ENCODE measurements at places on chromosomes 2 and 18. TPM values are rescaled to one million over a fixed set of nuclear protein-coding genes. Genes with fewer than 3 reads are reported as not detected.
A peak's percentile ranks its signal among the peaks of the same experiment; 100 is the strongest.

- no peaks in the 10 kb centered on the region for H3K36me3 ChIP-seq
- H3K4me3 ChIP-seq: no peak overlapping the region
These were observed 142.3 kb upstream of the ITGA6 start for GRCh38 chr2:172285010-172285621.

- no peak overlapping the region for H3K27ac ChIP-seq
- no peak for DNase-seq
- no peaks in the 10 kb centered on the region for H3K27me3 ChIP-seq
These were observed 147.4 kb upstream of the SIX2 start for GRCh38 chr2:45156605-45157004.

DNA sequence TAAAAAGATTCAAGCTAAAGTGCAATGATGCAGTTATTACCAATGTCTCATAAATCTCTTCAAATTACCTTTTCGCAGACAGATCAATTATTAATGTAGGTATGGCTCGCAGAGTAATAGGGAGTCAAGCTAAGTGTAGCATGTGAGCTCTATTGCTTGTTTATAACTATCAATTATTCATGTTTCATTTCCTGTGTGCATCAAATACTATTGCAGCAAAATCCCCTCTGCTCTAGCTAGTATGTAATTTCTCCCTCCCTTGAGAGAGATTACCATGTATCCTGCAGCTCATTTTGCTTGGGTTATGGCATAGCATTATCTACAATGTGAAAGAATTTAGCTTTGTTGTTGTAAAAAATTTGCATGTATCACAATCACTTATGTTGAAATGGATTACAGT lies 65.6 kb upstream of the SCN1A start:
- H3K36me3 ChIP-seq: no peaks in the 10 kb centered on the region
- H3K4me1 ChIP-seq: no peaks in the 10 kb centered on the region
- no peak overlapping the region for H3K4me3 ChIP-seq
- DNase-seq: no peak

DNA sequence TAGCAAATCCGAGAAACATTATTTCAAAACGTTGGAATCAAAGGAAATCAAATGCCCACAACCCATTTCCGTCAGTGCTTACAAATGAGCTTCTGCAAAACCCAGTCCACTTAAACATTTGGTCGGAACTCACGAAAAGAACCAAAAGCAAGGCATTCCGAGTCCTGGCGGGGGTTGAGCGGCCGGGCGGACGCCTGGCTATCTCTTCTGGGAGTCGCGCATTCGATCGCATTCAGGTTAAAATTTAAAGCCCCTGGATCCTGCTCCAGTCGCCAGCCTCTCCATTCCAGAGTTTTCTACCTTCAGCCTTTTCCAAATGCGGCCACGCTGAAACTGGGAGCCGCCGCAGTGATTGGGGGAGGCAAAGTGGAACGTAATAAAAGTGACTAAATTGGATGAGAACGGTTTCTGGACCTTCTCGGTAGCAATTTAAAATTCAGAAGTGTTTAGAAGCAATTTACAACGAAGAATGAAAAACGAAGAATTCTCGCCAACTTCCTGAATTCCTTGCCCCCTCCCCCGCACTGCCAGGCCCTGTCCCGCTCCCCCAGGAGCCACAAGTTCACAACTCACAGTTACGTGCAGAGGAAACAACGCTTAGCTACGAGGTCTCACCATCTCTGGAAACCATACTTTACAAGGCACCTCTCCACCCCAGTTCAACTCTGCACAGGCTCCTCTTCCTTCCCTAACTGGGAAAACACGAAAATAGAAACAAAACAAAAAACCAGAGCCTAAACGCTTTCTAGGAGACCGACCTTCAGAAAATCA lies 1.7 kb upstream of the GATA6 start:
- 0 out of 2 replicates have a peak, but pooled peaks cover 2% of the 10 kb centered on the region for H3K4me1 ChIP-seq
- peak overlapping the region; percentile 79 for H3K4me3 ChIP-seq
- no peaks in the 10 kb centered on the region for H3K36me3 ChIP-seq
- peaks cover 88% of the 10 kb centered on the region for H3K27me3 ChIP-seq

DNA sequence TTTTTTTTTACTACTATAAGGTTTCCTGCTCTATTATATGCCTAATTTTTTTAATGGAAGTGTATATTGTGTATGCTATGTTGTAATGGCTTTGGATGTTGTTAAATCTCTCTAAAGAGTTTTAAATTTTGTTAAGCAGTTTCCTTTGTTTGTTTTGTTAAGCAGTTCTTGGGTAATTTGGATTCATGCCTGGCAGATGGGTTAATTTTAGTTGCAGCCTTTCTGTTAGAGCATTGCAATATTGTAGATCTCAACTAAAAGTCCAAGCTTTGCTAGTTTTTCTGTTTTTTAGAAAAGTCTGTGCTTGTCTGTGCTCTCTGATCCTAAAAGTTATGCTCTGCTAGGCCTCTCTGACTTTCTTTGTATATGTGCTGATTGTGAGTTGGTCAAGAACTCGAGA lies 1229.0 kb upstream of the NRXN1 start:
- DNase-seq: no peak
- H3K4me3 ChIP-seq: no peak overlapping the region

DNA sequence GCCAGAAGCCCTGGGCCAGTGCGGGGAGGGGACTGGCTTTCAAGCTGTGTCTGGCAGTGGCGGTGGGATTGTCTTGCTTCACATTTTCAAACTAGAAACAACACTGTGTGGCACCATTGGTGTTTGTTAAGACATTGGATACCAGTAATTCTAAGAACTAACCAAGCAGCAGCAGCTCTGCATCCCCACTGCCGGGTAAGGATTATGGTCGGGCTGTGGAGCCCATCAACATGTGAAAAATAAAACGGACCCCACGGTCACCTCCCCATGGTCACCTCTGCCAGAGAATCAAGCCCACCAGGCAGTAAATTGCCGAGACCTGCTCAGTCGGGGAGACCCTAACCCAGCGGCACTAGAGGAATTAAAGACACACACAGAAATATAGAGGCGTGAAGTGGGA lies 65.3 kb downstream of the C18orf63 start:
- H3K4me1 ChIP-seq: no peaks in the 10 kb centered on the region
- no peak overlapping the region for H3K4me3 ChIP-seq
- H3K27me3 ChIP-seq: no peaks in the 10 kb centered on the region
- peaks cover 14% of the 10 kb centered on the region for H3K36me3 ChIP-seq
- H3K27ac ChIP-seq: no peak overlapping the region

- peaks cover 3% of the 10 kb centered on the region for H3K4me1 ChIP-seq
- H3K36me3 ChIP-seq: no peaks in the 10 kb centered on the region
- no peak overlapping the region for H3K27ac ChIP-seq
- no peak overlapping the region for H3K4me3 ChIP-seq
These were observed 33.0 kb upstream of the ACAA2 start for GRCh38 chr18:49846361-49846662.

- H3K4me3 ChIP-seq: no peak overlapping the region
- H3K4me1 ChIP-seq: no peaks in the 10 kb centered on the region
- peaks cover 7% of the 10 kb centered on the region for H3K36me3 ChIP-seq
- no peaks in the 10 kb centered on the region for H3K27me3 ChIP-seq
- no peak for DNase-seq
These were observed 1.5 kb upstream of the TRMT61B start for GRCh38 chr2:28871620-28872019.

- no peaks in the 10 kb centered on the region for H3K4me1 ChIP-seq
- no peaks in the 10 kb centered on the region for H3K27me3 ChIP-seq
- no peak overlapping the region for H3K4me3 ChIP-seq
- no peak for DNase-seq
- no peak overlapping the region for H3K27ac ChIP-seq
These were observed 113.4 kb downstream of the GORASP2 start for GRCh38 chr2:171042253-171042969.

The TBR1 gene
- not detected for total RNA-seq

All from H9 (cell line).